ENCODE measurements at places on chromosomes 7 and 10.

DNA sequence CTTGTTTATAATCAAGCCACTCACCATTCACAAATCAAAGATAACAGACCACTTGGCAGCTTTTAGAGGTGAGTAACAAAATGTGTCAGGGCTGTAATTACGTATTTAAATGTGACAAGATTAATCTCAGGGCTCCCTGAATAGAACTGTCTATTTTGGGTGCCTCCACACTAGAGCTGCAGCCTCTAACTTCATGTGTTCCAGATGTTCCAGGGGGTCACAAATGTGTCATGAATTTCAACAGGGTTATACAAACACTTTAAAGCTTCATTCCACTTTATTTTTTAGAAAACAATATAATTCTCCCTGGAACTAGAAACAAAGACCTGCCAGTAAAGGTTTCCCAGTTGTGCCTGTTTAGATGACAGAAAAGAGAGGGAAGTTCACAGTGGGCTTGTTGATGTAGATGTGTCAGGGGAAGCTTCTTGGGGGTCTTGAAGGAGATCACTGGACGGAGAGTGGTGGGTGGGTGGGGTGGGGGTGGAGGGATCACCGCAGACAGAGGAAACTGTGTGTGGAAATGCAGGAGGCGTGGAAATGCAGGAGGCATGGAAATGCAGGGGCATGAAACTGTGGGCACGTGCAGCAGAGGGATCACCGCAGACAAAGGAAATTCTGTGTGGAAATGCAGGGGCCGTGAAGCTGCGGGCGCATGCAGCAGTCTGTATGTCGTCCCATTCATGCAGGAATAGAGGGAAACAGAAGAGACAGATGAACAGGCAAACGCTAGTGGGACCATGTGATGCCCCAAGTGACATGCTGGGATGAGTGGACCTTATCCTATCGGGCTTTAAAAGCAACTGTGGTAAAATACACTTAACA, 42.0 kb upstream of the TRIL start:
- no peak for DNase-seq

DNA sequence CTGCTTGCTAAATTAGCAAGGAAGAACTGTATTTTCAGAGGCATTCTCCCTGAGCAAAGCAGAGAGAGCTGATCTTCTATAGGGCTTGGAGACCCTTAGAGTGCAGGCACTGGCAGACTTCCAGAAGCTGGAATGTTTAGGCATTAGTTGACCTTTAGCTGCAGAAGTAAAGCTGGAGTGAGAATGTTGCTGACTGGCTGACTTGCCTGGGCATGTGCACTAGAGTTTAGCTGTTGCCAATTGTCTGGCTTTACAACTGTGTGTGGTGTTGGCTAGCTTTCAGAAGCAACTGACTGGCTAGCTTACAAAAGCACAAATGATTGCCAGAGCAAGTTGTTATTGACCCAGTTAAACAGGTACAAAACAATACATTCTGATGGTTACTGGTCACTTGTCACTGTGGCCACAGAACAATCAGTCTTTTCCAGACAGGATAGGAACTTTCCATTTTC, 25.1 kb downstream of the FAM13C start:
- DNase-seq, result no peak

DNA sequence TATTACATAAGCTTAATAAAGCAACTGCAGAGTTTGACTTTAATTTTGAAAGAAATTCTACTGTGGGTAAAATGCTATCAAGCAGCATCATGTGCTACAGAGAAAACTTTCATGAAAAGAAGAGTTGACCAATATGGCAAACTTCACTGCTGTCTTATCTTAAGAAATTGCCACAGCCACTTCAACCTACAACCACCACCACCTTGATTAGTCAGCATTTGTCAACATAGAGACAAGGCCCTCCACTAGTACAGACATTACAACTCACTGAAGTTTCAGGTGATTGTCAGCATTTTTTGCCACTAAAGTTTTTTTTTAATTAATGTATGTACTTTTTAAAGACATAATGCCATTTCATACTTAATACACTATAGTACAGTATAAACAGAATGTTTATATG, 350.3 kb downstream of the HPSE2 start:
- DNase-seq, result no peak

GRCh38 chr10:110129490-110129889, 77.9 kb upstream of the MXI1 start:
- DNase-seq, result no peak
